Activated T-helper 17 cell treated with anti-CD3 and anti-CD28 coated beads, Interleukin-2, amount 50 U/mL, for 72 hours (primary cell): ENCODE measurements at places on chromosomes 7 and 10.
A peak's percentile ranks its signal among the peaks of the same experiment; 100 is the strongest.

DNA sequence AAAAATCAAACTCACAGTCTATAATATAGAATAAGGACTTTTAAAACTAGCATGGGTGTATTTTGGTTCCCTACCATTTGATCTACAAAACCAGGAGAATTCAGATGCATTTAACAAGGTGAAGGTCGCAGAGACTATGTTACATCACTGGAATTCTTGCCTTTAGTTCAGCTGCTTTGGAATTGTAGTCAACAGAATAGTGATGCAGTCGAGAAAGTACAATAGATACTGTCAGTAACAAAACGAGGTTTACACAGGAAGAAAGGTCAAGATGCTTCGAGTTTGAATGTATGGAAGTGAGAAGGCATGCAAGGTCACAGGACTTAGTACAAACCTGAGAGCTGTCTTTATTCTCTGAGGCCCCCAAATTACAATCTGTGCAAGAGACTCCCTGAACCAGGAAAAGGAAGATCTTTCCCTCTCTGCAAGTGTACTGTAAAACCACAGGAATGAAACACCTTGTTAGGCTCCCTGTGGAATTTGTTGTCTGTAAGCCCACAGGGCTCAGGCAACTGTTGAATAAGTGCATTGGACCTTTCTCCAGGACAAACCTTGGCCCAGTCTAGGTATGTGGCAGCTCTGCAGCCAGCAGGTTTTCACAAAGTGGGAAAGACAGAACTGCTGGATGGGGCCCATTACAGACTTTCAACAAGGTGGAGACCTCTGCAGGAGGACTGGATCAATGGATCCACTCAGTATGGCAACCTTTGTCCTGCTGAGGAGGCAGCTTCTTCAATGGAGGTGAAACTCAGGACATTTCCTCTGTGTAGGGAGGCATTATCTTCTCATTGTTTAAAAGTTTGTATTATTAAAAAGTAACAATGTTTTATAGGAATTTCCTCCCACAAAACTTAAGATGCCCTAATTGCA is 101.1 kb upstream of the GSDME start:
- no peak for ATAC-seq

DNA sequence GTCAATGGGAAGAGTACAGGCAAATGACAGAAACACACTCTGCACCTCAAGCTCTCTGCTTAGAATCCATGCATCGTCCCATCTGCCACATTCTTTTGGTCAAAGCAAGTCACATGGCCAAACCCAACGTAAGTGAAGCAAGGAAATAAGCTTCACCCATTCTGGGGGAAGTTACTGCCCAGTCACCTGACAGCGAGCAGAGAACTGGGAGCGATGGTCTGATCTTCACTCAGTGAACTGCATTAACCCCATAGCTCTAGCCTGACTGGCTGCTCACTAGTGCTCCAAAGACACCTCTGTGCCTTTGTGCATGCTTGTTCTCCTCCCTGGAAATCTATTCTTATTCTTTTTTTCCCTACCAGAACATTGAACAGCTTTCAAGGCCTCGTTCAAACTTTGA is 89.9 kb downstream of the APBB1IP start:
- no peak for ATAC-seq

DNA sequence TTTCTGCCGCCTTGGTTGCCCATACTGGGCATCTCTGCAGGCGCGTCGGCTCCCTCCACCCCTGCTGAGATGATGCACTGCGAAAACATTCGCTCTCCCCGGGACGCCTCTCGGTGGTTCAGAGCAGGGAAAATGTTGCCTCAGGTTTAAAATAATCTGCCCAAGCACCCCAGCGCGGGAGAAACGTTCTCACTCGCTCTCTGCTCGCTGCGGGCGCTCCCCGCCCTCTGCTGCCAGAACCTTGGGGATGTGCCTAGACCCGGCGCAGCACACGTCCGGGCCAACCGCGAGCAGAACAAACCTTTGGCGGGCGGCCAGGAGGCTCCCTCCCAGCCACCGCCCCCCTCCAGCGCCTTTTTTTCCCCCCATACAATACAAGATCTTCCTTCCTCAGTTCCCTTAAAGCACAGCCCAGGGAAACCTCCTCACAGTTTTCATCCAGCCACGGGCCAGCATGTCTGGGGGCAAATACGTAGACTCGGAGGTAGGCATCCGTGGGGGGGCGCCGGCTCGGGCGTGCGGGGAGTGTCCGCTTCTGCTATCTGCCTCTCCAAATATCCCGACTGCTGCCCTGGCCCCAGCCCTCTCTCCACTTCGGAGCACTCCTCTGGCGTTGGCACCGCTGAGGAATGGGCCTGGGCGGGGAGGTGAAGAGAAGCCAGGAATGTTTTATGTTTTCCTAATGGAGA is at the start of gene CAV1:
Gene CAV1 (plus strand): TSS at position 428 of the 689 bp plus-strand sequence. CDS start 27 bp downstream, at position 455.
- ATAC-seq = peak; percentile 47

- no peak for ATAC-seq
Observed at GRCh38 chr7:88771417-88771816, 11.9 kb downstream of the ZNF804B start.

GRCh38 chr7:157484411-157485081 is 147.7 kb downstream of the DNAJB6 start:
- ATAC-seq = no peak

DNA sequence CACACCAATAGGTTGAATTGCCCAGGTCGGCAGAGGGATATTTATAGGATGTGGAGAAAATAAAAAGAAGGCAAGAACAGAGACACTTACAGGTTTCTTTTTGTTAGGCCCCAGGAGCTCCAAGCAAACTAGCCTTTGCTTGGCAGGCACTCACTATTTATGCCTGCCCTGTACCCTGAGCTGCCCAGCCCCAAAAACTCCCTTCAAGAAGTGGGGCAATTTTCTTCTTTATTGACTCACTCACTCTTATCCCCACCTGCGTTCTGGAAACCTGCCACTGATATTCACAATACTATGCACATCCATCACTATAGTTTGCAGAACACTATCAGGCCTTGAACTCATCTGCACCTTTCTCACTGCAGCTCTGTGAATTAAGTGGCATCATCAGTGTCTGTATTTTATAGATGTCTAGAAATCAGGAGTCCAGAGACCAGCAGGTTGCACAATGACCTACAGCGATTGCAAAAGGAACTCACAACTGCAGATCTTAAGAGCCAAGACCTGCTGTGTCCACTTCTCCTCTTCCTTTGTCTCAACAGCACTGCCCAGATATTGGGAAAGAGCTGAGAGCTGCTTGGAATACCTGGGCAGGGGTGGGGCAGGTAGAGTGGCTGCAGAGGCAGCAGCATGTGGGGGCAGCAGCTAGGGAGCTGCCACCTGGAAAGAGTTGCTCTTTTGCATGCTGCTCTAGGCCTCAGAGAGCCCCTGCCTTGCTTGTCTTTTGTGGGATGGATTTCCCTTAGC is at the start of gene SFTPD:
Gene SFTPD (minus strand): TSS at position 130 of the 747 bp plus-strand sequence. CDS start 2,446 bp downstream, outside the sequence.
- no peak for ATAC-seq

DNA sequence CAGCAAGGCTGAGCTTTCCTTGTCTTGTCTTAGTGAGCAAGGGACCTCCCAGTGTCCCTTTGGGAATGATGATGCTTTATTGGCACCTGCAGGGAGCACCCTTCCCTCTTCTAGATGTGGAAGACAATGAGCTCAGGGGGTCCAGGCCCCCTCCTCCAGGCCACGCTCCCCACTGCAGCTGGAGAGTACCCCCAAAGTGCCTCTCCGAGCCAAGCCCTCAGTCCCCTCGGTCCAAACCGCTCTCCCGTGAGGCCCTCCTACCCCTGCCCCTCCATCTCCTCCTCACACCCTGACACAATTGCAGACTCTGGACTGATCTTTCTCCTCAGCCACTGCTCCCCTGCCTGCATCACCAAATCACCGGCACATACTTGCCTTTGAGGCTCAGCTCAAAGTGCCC is 16.7 kb downstream of the RBP3 start:
- no peak for ATAC-seq

GRCh38 chr7:67637023-67637358 is 640.4 kb downstream of the TYW1 start:
- ATAC-seq = no peak

DNA sequence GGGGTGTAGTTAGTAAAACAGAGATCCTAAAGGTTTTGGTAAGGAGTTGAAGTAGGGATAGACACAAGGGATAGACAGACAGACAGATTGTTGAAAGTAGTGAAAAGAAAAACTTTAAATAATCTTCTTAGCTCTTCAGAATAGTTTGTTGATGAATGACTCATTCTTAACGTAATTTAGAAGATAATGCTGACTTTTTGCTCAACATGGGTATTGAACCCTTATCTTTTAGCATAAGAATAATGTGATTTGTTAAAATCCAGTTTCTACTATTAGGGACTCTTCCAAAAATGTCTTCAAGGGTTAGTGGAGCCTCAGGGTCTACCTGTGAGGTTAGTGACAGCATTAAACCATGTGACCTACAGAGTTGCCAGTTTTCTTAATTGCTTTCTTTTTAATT is 411.2 kb downstream of the ETV1 start:
- no peak for ATAC-seq

DNA sequence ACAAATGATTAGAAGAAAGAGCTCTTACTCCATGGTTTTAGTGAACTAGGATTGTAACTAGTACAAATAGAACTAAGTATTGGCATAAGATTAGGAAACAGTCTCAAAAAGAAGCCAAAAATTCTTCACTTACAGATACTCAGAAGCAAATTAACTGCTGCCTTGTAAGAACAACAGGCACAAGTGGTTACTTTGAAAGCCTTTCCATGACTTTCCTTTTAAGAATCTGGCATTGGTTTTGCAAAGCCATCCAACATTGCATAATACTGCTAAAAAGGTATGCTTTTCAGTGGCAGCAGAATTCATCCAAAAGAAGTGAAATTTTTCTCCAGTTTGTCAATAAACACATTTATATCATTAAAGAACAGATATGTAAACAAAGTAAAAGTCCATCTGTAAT is 126.8 kb upstream of the ODAD2 start:
- ATAC-seq = no peak

DNA sequence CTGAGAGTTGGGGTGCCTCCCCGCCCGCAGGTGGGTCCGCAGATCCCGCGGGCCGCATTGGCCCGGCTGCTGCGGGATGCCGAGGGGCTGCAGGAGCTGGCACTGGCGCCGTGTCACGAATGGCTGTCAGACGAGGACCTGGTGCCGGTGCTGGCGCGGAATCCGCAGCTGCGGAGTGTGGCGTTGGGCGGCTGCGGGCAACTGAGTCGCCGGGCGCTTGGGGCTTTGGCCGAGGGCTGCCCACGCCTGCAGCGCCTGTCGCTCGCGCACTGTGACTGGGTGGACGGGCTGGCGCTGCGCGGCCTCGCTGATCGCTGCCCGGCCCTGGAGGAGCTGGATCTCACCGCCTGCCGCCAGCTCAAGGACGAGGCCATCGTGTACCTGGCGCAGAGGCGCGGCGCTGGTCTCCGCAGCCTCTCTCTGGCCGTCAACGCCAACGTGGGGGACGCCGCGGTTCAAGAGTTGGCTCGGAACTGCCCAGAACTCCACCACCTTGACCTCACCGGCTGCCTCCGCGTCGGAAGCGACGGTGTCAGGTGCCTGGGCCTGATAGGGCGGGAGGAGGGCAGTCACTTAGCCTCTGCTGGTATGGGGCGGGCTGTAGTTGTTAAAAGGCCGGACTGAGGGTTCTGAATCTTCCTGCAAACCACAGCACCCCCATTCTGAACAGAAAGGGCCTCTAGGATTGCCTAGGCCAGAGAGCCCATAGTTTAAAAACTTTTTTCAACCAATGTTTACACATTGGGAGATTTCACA is 1.3 kb downstream of the FBXL15 start:
- ATAC-seq = peak; percentile 15

DNA sequence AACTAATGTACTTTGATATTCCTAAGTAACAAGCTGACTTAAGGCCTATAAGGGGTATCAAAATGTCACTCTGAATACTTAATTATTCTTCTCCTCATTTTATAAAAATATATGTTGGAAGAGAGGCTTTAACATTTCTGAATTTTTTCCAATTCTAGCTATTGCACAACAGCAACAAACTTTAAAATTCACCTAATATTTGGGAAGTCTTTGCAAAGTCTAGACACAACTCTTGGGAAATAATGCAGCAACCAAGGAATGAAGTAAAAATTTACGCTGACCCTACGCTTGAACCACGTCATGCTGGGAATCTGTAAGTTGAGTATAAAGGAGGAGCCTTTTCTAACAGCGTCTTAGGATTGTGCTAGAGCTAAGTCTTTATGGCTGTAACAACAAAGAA is 243.9 kb upstream of the IMMP2L start:
- ATAC-seq = no peak

DNA sequence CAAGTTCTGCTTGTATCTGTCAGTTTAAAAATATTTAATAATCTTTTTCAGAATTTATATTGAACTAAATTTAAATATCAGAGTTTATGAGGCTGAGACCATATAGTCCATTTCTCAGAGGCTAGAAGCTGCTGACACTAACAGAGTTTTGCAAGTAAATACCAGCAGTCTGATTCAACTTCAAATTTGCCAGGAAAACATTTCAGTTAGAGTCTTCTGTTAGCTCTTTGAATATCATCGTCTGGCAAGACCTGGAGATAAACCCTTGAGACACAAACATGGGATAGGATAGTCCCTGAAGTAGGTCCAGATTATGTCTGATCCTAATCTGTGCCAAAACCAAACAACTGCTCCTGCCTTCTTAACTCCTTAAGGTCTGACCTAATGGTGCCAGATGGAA is 472.8 kb upstream of the STEAP1 start:
- no peak for ATAC-seq

DNA sequence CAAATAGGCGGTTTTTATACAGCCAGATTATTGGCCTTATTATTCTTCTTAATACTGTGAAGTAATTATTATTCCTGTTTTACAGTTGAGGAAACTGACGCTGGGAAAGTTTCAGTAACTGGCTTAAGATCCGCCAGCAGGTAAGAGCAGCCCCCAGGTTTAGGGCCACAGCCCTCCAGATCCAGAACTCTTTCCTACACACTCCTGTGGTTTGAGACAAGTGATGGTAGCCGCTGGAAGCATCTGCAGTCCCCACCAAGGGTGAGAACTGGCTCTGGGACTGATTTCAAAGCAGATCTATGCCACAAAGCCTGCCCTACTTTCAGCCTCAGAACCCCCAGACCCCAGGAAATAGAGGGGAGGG is 3.0 kb upstream of the UNC5B start:
- no peak for ATAC-seq

GRCh38 chr10:125415006-125415633 is 254.8 kb upstream of the CTBP2 start:
- ATAC-seq = no peak

- no peak for ATAC-seq
Observed at GRCh38 chr7:22429386-22429785, 70.6 kb downstream of the STEAP1B start.

DNA sequence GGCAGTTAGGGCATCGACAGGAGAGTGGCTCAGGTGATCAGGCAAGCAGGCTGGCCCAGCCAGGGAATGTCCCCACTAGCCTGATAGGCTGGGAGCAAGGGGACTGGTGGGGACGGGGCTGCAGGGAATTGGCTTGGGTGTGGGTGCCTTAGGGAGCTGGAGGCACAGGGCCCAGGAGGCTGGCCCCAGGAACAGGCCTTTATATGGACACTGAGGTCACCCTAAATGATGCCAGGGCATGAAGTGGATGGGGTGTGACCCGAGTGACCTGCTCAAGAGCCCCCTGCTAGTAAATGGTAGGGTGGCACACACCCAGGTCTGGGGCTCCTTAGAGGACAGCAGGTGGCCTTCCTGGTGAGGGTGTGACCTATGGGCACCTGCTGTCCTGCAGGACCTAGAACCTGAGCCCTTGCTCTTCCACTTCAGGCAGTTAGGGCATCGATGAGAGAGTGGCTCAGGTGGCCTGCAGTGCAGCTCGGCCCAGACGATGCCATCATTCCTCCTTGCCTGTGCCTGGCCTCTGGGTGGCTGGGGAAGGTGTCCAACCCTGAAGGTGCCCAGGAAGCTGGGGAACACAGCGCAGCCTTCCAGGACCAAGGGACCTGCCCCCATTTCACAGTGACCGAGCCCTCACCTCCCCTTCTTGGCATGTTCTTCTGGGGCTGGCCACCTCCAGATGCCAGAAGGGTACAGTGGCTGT is 51.7 kb upstream of the LEP start:
- no peak for ATAC-seq

GRCh38 chr10:60989400-60989876 is 45.5 kb upstream of the RHOBTB1 start:
- ATAC-seq = no peak
